ENCODE measurements at places on chromosomes 1 and 21. TPM values are rescaled to one million over a fixed set of nuclear protein-coding genes. Genes with fewer than 3 reads are reported as not detected.

DNA sequence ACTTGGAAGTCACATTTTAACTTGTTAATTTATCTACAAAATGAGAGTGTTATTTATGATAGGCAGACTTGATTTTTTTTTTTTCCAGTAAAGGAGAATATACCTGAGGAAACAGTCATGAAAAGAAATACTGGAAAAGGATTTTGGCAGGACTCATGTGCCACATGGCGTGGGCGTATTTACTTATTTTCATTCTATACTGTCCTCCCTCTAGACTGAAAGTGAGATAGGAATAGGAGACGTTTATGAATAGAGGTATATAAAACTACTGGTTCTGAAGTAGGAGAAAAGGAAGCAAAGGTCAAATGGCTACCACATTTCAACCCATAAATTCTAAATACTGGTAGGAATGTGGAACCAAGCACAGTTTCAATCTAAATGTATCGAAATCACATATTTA is 94.8 kb upstream of the MPC2 start:
- ATAC-seq = no peak

The DARS2 gene
- total RNA-seq = 6.5 TPM

The KRTAP25-1 gene
- not detected for total RNA-seq

The GNG4 gene
- 0.40 TPM for total RNA-seq

DNA sequence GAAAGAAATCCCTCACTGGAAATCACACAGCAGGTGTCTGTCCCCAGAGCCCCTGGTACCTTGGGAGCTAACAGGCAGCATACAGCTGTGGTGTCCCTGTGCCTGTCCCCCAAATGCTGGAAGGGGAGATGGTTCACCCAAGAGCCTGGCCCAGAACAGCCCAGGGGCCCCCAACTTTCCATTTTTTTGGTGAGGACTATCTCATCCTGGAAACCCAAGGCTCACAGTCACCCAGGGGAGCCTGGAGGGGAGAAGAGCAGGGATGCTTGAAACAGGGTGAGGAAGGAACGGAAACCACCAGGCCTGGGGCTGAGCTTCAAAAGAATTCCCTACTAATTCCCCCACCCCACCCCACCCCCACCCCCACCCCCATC is 3.6 kb downstream of the SDC3 start:
- ATAC-seq = no peak

GRCh38 chr1:32749771-32750170 is 47.2 kb upstream of the SYNC start:
- no peak for ATAC-seq

GRCh38 chr1:30101016-30101415 is 622.4 kb downstream of the MATN1 start:
- no peak for ATAC-seq

GRCh38 chr1:200260597-200261335 is 149.1 kb downstream of the ZNF281 start:
- no peak for ATAC-seq

Measured in gastroesophageal sphincter (tissue), 4 donors.